ENCODE measurements at places on chromosomes 13 and 19. TPM values are rescaled to one million over a fixed set of nuclear protein-coding genes. Genes with fewer than 3 reads are reported as not detected.

The ATP8B3 gene
- total RNA-seq: 10.0 TPM

The RGL3 gene
- not detected for total RNA-seq

The SLC25A15 gene
- 16.2 TPM for total RNA-seq

The SERPINE3 gene
- not detected for total RNA-seq

The ITGBL1 gene
- total RNA-seq: not detected

DNA sequence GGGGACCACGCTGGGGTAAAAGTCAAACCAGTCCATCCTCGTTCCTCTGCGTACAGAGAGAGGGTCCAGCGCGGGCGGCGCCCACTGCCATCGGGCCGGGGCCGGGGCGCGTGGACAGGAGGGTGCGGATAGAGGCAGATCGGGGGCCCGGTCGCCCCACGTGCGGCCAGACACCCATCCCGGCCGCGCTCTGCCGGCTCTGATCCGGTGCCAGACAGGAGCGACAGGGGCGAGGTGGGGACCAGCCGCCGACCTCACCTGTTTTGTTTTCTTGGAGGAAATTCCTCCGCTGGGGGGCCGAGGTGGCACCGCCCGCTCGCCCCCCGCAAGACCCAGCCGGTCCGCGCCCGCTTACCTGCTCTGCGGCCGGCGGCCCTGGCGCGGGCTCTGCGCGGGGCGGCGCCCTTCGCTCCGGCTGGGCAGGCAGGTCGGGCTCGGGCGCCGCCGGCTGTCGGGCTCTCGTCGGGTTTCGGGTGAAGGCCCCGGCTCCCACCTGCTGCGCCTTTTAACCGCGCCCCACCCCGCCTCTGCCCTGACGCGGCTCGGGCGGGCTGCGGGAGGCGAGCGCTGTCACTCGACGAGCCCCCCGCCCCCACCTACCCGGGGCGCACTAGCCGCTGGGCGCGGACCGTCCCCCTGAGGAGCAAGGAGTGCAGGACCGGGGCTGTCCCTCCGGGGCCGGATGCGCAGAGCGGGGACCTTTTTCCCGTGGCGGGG lies at the start of gene GJB6:
Gene GJB6 (minus strand): TSS at position 481 of the 717 bp plus-strand sequence. CDS start 8,839 bp downstream, outside the sequence.
- peaks cover 8% of the 10 kb centered on the region for H3K4me1 ChIP-seq
- peaks cover 38% of the 10 kb centered on the region for H3K27me3 ChIP-seq
- H3K4me3 ChIP-seq: peak within 1 kb of the TSS; percentile 73
- no peak within 1 kb of the TSS for H3K27ac ChIP-seq
- DNase-seq: peak; percentile 36

GRCh38 chr13:97364031-97364430 lies 69.9 kb upstream of the RAP2A start:
- H3K4me1 ChIP-seq: peaks cover 12% of the 10 kb centered on the region
- DNase-seq: no peak
- no peak overlapping the region for H3K4me3 ChIP-seq

- no peak for DNase-seq
- H3K27ac ChIP-seq: no peak overlapping the region
- no peaks in the 10 kb centered on the region for H3K4me1 ChIP-seq
- H3K27me3 ChIP-seq: peaks cover 7% of the 10 kb centered on the region
- H3K4me3 ChIP-seq: no peak overlapping the region
Observed at GRCh38 chr13:77860507-77860981, 58.1 kb downstream of the EDNRB start.

GRCh38 chr13:113845723-113846635 lies 17.9 kb downstream of the GAS6 start:
- H3K27ac ChIP-seq: no peak overlapping the region
- no peak for DNase-seq
- H3K4me3 ChIP-seq: no peak overlapping the region
- no peaks in the 10 kb centered on the region for H3K36me3 ChIP-seq

DNA sequence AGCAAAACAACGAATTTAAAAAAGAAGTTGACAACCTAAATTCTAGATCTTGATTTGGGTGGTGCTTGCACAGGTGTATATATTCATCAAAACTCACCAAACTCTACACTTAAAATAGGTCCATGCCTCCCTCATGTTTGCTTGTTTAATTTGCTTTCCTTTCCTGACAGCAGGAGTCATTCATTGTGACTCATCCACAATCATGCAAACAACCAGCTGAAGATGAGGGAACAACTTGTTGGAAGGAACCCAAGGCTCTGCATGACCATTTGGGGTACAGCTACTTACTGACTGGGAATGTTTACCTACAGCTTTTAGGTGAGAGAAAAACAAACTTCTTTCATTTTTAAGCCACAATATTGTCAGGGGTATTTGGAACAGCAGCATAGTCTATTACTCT lies 96.6 kb downstream of the RXFP2 start:
- H3K27me3 ChIP-seq: no peaks in the 10 kb centered on the region
- no peak overlapping the region for H3K4me3 ChIP-seq
- no peaks in the 10 kb centered on the region for H3K36me3 ChIP-seq
- DNase-seq: no peak

GRCh38 chr19:18487576-18488402 lies 34.1 kb downstream of the ELL start:
- peaks cover 68% of the 10 kb centered on the region for H3K4me1 ChIP-seq
- H3K4me3 ChIP-seq: no peak overlapping the region
- no peaks in the 10 kb centered on the region for H3K27me3 ChIP-seq
- H3K27ac ChIP-seq: peak overlapping the region; percentile 25
- DNase-seq: no peak
- H3K36me3 ChIP-seq: no peaks in the 10 kb centered on the region

DNA sequence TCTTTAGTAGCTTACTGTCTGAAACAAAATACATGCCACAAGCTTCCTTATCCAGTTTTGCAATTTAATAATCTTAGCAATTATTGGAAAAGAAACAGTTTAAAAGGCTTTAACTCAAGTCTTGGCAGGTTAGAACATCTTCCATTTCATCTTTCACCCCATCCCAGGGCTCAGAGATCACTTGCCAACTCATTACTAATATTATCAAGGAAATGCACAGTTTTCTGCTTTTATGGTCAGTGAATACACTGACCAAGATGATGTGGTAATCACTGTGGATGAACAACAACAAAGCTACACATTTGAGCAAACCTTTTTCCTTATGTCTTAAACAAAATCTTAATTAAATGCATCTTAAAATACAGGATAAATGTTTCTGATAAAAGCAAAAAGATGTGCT lies 48.0 kb upstream of the ITM2B start:
- no peak overlapping the region for H3K27ac ChIP-seq
- no peaks in the 10 kb centered on the region for H3K27me3 ChIP-seq
- no peak for DNase-seq
- H3K36me3 ChIP-seq: no peaks in the 10 kb centered on the region
- H3K4me1 ChIP-seq: peaks cover 51% of the 10 kb centered on the region

DNA sequence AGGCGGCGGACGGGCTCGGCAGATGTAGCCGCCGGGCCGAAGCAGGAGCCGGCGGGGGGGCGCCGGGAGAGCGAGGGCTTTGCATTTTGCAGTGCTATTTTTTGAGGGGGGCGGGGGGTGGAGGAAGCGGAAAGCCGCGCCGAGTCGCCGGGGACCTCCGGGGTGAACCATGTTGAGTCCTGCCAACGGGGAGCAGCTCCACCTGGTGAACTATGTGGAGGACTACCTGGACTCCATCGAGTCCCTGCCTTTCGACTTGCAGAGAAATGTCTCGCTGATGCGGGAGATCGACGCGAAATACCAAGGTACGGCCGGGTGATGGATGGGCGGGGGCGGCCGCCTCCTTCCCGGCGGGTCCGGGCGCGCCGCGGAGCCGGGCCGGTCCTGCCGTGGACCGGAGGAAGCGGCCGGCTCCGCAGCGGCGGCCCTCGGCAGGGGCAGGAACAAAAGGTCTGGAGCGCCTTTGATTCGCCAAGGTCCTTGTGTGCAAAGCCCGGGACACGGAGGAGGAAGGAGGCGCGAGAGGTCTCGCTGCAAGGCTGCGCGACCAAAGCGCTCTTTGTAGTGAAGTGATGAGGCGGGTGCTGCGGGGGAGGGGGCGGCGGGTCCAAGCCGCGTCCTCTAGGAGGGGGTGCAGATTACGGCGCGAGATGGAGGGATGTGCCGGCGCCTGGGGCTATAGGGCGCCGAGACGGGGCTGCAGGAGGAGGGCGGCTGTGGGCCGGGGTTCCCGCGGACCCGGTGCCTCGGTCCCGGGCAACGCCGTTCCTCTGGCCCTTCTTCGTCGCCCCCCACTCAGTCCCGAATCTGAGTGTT lies 689 bp downstream of the ING1 start:
- DNase-seq: peak; percentile 81
- H3K4me3 ChIP-seq: peak overlapping the region; percentile 96
- H3K4me1 ChIP-seq: peaks cover 27% of the 10 kb centered on the region
- no peaks in the 10 kb centered on the region for H3K27me3 ChIP-seq
- H3K36me3 ChIP-seq: peaks cover 6% of the 10 kb centered on the region
- H3K27ac ChIP-seq: peak overlapping the region; percentile 98

Data from activated CD4-positive, alpha-beta memory T cell treated with anti-CD3 and anti-CD28 coated beads for 36 hours (primary cell).